ENCODE measurements at places on chromosomes 7 and 10.

DNA sequence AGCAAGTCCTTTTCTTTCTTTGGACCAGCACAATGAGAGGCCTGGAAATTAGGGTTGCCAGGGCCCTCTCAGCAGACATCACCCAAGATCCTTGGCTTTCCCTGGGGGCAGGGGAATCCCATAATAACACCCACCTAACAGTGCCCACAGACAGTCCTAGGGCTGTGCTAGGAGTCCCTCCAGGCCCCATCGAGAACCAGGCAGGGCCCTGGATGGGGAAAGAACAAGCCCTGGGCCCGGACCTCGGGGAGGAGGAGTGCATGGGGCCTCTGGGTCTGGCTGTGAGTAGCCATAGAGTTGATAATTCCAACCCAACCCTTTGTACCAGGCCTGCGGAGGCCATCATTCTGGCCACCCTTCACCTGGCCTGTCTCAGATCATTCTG is 201.2 kb upstream of the ZMIZ1 start:
- DNase-seq = no peak

GRCh38 chr10:42637142-42637541 is 1.2 kb downstream of the ZNF33B start:
- no peak for DNase-seq

GRCh38 chr10:72626444-72626754 is 520 bp upstream of the MICU1 start:
- DNase-seq = no peak

DNA sequence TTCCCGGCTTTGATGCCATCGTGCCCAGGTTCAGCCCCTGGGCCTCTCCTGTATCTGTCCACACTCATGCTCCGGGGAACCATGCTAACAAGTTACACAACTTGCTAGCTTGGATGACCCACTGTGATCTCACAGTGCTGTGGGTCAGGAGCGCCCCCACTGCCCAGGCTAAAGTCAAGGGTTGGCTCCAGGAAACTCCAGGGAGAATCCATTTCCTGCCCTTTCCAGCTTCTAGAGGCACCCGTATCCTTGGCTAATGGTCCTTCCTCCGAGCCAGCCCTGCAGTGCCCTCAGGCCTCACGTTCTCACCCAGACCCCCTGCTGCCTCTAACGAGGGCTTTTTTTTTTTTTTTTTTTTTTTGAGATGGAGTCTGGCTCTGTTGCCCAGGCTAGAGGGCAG is 19.5 kb downstream of the AMZ1 start:
- no peak for DNase-seq

DNA sequence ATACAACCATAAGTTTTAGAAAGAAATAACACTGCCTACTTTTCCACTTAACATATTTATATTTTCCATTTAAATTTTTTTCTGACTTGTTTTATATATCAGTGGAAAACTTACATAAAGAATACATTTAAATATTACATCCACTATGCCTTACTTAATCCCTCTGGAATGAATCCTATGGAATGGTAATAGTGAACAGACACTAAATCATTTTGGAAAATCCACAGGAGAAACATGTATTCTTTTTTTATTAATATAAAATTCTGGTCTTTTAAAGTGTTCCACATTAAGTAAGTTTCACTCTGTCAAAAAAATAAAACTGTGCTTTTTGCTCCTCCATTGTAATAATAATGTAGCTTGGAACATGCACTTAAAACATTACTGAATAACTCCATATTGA is 236.8 kb upstream of the LRRN3 start:
- no peak for DNase-seq

DNA sequence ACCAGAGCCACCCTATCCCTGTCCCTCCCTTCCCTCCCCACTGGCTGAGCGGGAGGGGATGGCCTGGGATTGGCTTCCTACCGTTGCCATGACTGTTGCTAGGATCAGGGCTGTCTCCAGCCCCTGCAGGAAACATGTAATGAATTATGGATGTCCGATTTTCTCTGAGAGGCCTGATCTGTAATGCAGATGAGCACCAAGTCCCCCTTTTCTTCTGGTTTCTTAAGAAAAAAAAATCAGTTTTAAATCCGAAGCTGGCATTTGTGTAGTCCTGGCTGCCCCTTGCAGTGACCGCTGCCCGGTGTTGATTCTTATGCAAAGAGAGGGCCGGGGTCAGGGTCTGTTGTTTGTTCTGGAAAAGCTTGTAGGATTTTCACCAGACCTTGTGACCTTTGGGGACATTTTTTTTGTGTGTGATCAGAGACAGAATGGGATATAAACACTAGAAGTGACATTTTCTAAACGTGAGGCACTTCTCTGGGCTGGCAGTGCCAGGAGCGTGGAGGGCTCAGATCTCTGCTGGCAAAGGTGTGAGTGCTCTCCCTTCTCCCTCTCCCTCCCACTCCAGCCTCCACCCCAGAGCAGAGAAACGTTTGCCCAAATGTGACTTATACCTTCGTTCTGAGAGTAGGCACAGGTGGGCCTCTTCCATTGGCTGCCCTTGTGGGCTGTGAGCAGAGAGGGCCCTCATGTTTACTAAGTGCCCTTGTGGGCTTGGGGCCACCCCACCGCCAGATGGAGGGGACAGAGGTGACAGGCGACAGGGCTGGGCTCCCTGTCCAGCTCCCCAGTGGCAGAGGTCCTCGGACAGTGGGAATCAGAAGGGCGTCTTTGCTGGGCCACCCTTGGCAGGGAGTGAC is 127.5 kb downstream of the DNAJB6 start:
- DNase-seq = no peak

- DNase-seq = no peak
Measured at GRCh38 chr7:156944876-156945275, 4.6 kb upstream of the NOM1 start.

GRCh38 chr7:138324941-138325340 is 135.1 kb upstream of the TRIM24 start:
- no peak for DNase-seq

GRCh38 chr7:89067048-89067447 is 271.5 kb upstream of the TEX47 start:
- no peak for DNase-seq

- no peak for DNase-seq
Measured at GRCh38 chr7:91083855-91084644, 180.2 kb upstream of the FZD1 start.

- DNase-seq = no peak
Measured at GRCh38 chr7:414681-415560, 104.7 kb downstream of the PDGFA start.

GRCh38 chr10:31961277-31962074 is 32.8 kb upstream of the ARHGAP12 start:
- DNase-seq = no peak

DNA sequence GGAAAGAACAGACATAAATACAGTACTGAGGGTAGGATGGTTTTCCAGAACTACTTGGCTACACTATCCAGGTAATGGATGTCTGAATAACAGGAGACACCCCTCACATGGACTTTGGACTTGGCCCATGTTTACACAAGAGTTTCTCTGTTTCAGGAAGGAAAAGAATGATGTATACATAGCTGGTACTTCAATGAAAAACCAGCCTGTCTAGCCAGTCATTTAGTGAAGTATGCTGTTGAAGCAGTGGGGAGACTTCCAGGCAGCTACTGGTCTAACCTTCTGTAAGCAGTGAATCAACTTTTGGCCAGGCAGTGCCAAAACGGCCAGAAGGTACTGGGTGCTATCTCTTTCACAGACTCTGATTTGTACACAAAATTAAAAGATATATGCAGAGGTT is 135.0 kb downstream of the MBL2 start:
- DNase-seq = no peak

- DNase-seq = no peak
Measured at GRCh38 chr7:37476428-37476827, 27.8 kb upstream of the ELMO1 start.

- no peak for DNase-seq
Measured at GRCh38 chr7:81929386-81929785, 159.5 kb upstream of the HGF start.

DNA sequence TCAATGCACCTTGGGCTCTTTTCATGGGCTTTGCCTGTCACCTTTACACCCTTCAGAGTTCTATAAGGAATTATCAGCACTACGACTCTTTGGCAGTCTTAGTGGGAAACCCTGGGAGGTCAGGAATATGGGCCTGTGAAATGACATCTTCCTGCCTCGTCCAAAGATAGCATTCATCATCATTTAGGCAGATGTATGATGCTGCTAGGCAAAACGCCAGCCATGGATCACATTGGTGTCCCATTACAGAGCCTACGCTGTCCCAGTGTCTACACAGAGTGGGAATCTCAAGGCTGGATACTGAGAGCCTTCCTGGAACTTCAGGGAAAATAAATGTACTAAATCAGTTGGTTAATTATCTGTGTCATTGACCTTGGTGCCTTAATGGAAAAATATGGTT is 259.4 kb upstream of the CELF2 start:
- no peak for DNase-seq

- DNase-seq = no peak
Measured at GRCh38 chr7:103474956-103475355, 28.9 kb upstream of the SLC26A5 start.

GRCh38 chr7:27735165-27735564 is 4.8 kb upstream of the TAX1BP1 start:
- DNase-seq = no peak

Measured in stimulated activated CD4-positive, alpha-beta T cell treated with anti-CD3 and anti-CD28 coated beads, Interleukin-1b, Interleukin-23, amount 100 ng/mL, for 1 hour (primary cell).